ENCODE measurements at places on chromosomes 6 and 20. TPM values are rescaled to one million over a fixed set of nuclear protein-coding genes. Genes with fewer than 3 reads are reported as not detected.

The PRPH2 gene
- polyA plus RNA-seq: 3.8 TPM

The SIRPG gene
- not detected for polyA plus RNA-seq

The LY6G6F gene
- 1.5 TPM for polyA plus RNA-seq

The NNAT gene
- 91.1 TPM for polyA plus RNA-seq

DNA sequence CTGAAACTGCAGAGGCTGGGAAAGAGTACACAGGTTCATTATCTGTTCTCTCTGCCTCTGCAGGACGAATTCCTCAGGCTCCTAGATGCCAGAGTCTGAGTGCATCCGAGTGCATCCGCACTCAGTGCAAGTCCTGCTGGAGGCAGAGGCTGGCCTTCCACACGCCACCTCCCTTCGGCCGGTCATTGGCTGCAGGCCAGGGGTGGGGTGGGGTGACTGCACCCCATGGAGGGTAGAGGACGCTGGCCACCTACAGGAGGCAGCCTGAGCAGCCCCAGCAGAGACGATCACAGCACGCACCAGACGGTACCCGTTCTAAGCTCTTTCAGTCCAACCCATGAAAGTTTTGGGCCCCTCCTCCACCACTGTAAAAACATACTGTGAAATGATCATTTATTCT lies 11.7 kb downstream of the SFT2D1 start:
- no peak for DNase-seq

DNA sequence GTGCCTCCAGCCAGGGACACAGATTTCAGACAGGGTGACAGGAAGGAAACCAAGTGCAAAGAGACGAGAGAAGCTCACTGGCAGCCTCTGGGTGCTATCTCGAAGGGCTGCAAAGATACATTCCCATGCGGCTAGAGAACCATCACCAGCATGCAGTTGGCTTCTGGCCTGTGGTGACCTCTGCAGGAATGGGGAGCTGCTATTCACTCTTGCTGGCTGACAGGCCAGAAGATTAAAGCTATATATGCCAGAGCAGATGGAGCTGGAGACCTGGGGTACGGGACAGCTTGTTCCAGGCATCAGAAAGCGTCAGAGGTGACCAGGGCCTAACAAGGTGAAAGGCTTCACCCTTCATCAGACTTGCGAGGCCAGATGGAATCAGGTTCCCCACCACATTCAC lies 20.0 kb downstream of the MAP1LC3A start:
- DNase-seq: no peak

DNA sequence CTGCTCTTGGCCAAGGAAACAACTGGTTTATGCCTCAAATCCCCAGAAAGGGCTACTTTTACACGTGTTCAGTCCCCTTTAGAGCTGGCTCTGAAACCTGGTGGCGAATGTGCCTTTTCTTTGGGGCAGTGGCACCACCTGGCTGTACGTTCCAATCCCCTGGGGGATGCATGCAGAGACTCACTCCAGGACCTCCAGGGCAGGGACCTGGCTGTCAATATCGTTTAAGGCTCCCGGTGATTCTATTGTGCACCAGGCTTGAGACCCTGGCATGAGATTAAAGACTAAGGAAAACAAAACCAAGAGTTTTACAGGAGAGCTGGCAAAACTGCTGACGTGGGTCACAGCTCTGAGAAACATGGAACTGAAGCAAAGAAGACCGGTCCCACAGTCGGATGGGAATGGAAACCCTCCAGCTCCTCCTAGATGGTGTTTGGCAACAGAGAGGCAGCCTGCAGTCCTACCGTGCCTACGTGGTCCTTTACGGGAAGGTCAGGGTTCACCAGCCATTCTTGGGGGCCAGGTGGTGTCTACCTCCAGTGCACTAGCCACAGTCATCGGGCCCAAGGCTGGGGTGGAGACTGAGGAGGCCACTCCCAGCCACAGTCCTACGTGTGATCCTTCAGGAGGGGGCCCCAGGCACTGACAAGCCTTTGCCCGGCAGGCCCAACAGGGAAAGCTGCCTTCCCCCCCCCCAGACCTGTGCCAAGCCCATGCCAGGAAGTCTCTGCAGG lies 203.3 kb upstream of the CST7 start:
- DNase-seq: no peak

DNA sequence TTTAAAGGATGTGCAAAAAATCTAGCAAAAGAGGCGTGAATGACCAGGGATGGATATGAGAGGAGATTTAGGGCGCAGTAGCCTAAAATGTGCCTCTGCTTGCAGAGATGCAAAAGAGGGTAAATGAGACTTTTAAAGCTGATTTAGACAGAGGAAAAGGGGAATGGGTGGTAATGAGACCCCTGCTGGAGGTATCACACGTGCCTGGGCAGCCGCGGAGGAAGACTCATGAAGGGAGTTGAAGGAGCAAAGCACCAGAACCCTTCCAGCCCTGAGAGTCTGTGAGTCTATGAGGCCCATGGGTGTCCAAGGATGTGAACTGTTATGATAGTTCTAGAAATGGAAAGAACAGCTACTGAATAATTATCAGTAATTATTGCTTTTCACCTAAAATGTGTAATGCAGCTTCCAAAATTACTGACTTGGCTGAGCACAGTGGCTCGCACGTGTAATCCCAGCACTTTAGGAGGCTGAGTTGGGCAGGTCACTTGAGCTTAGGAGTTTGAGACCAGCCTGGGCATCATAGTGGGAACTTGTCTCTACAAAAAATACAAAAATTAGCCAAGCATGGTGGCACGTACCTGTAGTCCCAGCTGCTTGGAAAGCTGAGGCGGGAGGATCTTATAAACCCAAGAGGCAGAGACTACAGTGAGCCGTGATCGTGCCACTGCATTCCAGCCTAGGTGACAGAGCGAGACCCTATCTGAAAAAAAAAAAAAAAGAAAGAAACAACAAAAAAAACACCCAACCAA lies 38.2 kb upstream of the TIAM2 start:
- no peak for DNase-seq

DNA sequence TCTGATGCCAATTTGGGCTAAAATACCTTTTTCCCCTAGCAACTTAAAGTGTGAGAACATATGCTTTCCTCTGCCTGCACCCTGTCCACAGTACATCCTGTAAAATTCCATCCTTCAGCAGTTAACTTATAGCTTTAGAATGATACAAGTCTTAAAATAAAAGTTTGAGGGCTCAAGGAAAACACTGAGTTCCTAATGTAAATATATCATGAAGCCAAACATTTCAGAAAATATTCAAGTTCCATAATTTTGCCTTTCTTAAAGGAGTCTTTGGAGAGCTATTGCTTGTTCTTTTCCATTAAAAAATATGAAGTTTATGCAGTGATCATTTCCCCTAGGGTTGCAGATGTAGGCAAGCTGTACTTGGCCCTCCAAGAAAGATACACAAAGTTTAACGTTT lies 303.8 kb downstream of the COL12A1 start:
- DNase-seq: no peak

GRCh38 chr20:37823296-37823980 lies 79.5 kb upstream of the VSTM2L start:
- no peak for DNase-seq

- DNase-seq: no peak
Measured at GRCh38 chr6:11278207-11278559, 45.7 kb upstream of the NEDD9 start.

DNA sequence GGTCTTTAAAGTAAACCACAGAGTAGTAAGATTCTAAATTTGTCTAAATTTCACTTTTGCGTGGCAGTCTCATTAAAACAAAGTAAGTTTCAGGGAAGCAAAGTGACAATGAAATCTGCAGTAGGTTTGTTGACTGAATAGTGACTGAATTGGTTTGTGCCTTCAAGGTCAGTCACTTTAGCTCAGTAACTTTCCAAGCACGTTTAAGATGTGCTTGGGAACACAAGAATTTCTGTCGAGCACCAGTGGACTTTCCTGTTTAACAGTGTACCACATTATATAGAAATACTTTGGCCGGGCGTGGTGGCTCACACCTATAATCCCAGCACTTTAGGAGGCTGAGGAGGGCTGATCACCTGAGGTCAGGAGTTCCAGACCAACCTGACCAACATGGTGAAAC lies 1.7 kb upstream of the CD24 start:
- DNase-seq: no peak

GRCh38 chr6:76230711-76231110 lies 158.2 kb upstream of the IMPG1 start:
- DNase-seq: no peak

DNA sequence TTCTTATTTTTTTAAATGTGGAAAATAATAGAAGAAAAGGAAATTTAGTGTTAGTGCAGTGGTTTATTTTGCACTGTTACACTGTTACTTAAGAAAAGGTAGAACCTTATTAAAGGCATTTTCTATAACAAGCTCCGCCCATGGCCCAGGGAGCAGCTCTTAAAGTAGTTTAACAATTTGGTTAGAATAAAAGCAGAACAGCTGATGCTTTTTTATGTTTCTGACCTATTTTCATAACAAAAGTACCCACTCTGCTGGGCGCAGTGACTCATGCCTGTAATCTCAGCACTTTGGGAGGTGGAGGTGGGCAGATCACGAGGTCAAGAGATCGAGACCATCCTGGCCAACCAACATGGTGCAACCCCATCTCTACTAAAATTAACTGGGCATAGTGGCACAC lies 32.6 kb downstream of the DSTN start:
- no peak for DNase-seq

DNA sequence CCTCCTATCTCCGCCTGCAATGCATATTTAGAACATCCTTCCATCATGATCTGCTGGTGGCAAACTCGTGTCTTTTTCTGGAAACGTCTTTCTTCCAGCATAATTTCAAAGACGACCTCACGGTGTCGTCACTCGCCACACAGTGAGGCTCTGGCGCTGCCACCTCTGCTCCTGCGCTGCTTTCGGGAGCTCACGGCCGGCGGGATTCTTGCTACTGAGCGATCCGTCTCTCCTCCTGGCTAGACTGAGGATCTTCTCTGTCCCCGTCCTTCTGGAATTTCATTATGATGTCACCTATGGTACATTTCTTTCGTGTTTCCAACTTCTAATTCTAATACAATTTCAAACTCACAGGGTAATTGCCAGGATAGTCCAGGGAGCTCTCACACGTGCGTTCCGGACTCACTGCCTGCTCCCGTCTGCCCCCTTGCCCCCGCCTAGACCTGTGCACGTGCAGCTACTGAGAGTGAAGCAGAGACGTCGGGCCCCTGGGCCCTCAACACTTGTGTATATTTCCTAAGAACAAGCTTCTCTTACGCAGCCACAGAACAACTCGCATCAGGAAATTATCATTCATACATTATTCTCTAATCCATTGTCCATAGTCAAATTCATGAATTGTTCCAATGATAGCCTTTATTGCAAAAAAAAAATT lies 25.5 kb upstream of the HELZ2 start:
- DNase-seq: no peak

DNA sequence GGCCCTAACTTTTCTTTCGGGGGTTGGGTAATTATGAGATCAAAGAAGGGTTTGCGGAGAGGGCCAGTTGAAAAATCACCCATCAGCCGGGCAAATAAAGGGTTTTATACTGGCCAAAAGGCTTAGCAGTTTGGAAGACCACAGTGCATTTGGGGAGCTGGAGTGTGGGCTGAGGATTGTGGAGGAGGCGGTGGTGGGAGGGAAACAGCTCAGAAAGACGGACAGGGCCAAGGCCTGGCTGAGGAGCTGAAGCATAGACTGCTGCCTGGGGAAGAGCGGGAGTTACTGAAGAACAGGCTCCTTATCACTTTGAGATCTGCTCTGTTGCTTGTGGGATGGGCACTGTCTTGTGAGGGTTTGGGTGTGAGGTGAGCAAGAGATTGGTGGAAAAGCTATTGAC lies 144.2 kb downstream of the CARMIL1 start:
- DNase-seq: no peak

DNA sequence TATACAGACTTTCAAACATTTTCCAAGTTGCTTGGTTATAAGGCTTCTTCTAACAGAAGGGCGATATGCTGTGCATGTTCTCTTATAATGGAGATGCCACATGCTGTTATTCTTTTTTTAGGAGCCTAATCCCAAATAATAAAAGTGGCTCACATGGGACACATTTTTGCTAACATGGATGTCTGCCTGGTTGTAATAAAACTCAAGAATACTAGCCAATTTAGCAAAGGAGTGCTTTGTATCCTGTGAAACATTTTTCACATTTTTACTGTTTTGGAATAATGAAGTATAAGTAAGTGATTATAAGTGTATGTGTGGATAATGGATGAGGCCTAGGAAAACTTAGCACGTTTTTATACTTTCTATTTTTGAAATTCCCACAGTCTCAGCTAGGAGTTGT lies 312.2 kb downstream of the LAMA2 start:
- DNase-seq: no peak

DNA sequence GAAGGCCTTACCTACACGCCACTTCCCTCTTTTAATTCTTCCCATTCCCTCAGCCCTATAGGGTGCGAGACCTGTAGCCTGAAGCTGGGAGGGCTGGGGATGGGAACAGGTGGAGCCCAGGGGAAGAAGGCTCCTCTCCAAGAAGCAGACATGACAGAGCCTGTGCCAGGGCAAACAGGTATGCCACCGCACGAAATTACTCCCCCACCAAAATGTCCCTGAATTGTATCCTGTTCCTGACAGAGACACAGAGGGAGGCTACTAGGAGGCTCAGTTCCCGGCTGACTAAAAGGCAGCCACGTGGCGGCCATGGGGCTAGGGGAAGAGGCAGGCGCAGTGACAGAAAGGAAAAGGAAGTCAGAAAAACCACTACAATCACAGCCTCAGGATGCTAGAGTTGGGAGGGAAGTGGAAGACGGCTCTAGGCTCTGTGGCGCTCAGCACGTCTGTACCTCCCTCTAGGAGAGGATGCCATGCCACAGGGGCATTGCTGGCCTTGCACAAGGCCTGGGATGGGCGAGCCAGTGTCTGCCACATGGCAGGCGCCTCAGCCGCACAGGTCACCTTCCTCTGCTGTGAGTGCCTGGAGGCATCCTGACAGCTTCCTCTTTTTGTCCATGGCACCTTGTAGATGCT lies 27.7 kb downstream of the TFEB start:
- no peak for DNase-seq

GRCh38 chr20:17044891-17045290 lies 181.9 kb upstream of the PCSK2 start:
- DNase-seq: no peak

- DNase-seq: no peak
Measured at GRCh38 chr20:52852714-52853113, 119.4 kb upstream of the TSHZ2 start.

DNA sequence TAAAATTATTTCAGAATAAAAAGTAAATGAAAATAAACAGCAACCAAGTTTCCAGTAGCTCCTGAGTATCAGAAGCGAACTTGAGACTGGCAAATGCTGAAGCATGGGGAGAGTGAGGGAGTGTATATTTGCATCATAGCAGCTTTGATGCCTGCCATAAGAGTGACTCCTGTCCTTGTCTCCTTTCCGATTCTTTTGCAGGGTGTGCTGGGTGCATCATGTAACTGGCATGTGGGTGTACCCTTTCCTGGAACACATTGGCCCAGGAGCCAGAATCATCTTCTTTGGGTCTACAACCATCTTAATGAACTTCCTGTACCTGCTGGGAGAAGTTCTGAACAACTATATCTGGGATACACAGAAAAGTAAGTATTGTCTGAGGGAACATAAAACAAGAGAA lies 117.4 kb downstream of the ADAT2 start:
- DNase-seq: no peak

GRCh38 chr6:49939993-49940498 lies 23.9 kb downstream of the DEFB114 start:
- DNase-seq: no peak
